ENCODE measurements at places on chromosomes 7 and 10. TPM values are rescaled to one million over a fixed set of nuclear protein-coding genes. Genes with fewer than 3 reads are reported as not detected.
A peak's percentile ranks its signal among the peaks of the same experiment; 100 is the strongest.

The PDK4 gene
- not detected for total RNA-seq

The SPAG6 gene
- not detected for total RNA-seq

The STEAP4 gene
- not detected for total RNA-seq

The GNAI1 gene
- 2.3 TPM for total RNA-seq

The GIGYF1 gene
- 37.8 TPM for total RNA-seq

DNA sequence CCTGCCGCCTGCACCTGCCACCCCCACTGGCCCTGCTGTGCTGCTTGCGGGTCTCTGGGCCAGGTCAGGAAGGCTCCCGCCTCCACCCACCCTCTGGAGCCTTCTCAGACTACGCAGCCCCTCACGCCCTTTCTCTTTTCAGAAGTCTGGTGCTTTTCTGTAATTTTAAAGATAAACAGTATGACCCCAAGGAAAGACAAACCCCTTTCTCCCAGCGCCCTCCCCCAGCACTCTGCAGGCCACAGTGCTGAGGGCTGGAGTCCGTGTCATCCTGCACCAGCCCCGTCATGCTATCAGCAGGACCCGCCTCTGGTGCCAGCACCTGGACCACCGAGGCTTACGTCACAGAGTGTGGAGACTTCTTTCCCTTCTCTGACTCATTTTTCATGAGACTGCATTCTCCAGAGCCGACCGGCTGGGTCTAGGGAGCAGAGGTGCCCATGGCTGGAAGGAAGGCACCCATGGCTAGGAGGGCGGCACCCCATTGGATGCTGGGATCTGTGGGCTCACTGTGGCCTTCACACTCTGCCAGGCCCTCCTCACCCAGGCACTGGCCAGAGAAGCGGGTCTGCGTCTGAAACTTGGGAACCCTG is 53.4 kb downstream of the CFAP46 start:
- DNase-seq = no peak

DNA sequence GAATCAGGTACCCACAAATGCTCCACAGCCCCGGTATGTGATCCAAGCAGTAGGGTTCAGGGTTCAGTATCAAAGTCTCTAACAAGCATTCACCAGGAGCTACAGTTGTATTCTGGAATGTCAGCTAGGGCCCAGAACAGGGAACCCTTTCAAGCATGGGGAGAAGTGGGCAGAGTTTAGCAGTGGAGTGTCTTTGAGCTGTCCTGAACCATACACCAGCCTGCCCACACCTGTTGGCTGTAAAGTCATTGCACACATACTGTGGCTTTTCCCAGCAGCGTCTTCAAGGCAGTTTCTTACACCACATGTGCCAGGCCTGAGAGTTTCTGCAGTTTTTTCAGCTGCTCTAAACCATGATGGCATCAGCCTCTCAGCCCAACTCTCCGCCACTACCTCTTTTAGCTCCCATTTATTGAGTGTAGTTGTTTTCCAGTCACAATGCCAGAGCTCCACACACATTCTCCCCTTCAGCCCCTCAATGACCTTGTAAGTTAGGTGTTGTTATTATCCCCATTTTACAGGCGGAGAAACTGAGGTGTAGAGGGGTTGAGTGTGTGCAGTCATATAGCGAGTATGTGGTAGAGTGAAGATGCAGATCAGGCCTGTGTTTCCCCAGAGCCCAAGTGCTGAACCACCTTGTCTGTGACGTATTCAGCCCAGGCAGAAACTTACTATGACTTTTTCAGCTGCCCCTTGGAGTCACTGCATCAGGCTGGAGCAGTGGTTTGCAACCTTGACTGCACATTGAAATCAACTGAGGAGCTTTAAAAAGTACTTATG is 83.1 kb downstream of the CHN2 start:
- DNase-seq = no peak

GRCh38 chr7:151076863-151077704 is 3.5 kb downstream of the FASTK start:
- no peak for DNase-seq

GRCh38 chr10:112389271-112389822 is 15.4 kb downstream of the ACSL5 start:
- DNase-seq = peak; percentile 90

Measured in activated naive CD4-positive, alpha-beta T cell treated with anti-CD3 and anti-CD28 coated beads for 36 hours (primary cell).